ENCODE measurements at places on chromosomes 3 and 15. TPM values are rescaled to one million over a fixed set of nuclear protein-coding genes. Genes with fewer than 3 reads are reported as not detected.

SLC2A2 gene
- not detected for total RNA-seq

CIDEC gene
- total RNA-seq: not detected

LCMT2 gene
- 8.2 TPM for total RNA-seq

RGMA gene
- total RNA-seq: 154 TPM

IL20RB gene
- 1.9 TPM for total RNA-seq

ATRIP gene
- total RNA-seq: 8.4 TPM

CLDN1 gene
- total RNA-seq: 0.97 TPM

MED12L gene
- total RNA-seq: 5.9 TPM

ELL3 gene
- 1.3 TPM for total RNA-seq

TNNC1 gene
- 2.4 TPM for total RNA-seq

TP63 gene
- total RNA-seq: 1.5 TPM

- ATAC-seq: peak; percentile 67
Measured at GRCh38 chr3:136728918-136729317, 23.3 kb downstream of the STAG1 start.

DNA sequence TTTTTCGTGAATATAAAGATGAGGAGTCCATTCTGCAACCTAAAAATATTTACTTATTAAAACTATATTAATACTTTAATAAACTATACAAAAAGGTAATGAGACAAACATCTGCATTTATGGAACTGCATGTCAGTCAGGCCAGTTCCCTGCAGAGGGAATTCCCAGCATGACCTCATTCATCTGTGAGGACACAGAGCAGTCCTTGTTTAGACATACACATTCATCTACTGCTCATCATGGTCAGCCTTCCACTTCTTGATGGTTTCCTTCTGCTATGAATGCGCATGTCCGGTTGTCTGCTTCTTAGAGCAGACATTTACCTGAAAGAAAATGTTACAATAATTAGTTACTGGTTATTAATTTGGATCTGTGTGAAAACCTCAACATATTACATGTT is 3.3 kb upstream of the ACTR8 start:
- no peak for ATAC-seq

DNA sequence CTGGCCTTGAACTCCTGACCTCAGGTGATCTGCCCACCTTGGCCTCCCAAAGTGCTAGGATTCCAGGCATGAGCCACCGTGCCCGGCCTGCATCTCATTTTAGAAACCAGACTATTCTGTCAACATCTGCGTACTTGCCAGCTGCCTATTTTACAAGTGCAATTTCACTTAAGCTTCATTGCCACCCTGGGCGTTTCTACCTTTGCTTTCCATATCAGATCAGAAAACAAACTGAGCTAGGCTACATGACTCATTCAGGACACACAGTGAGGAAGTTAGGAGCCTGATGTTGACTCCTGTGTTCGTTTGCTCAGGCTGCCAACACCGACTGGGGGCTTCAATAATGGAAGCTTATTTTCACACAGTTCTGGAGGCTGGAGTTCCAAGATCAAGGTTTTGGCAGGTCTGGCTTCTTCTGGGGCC is 42.3 kb upstream of the KLHL25 start:
- no peak for ATAC-seq

DNA sequence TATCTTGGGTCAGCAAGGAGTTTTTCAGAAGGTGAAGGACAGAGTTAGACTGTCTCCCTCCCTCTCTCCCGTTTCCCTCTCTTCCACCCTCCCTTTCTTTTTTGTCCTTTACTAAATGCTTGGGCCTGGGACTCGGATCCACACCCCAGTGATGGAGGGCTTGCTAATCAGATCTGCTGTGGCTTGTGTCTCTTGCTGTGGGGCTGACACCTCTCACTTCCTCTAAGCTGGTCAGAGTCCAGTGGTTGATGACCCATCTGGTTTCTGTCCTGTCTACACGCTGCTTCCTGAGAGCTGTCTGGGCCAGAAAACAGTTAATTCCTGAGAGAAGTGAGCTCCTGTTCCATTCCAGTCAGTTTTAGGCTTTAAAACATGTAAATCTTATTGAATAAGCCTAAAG is 849 bp downstream of the TRAK1 start:
- ATAC-seq: no peak

DNA sequence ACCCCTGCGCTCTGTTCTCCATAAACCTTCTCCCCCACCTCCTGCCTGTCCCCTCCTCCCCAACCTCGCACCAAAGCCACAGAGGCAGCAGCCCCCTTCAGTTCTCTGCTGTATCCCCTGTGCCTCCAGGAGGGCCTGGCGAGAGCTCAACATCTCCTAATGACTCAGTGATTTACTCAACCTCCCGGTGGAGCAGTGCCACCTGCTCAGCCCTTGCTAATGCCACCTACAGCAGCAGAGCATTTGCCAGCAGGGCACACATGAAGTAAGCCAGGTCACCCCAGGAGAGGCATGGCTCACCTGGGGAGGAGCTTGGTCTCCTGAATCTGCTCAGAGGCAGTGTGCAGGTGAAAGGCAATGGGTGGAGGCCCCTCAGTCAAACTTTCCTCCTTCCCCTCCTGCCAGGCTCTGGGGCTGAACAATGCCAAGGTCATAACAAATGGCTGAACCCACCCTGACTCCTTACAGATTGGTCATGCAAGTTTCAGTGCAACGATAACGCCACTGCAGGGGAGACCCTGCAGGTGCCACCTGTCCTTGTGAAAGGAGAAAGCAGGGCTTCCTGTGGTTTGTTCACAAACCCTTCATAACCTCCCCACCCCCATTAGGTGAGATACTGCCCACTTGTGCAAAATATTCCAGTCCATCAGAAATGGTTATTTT is 19.8 kb downstream of the TRPM1 start:
- ATAC-seq: no peak

DNA sequence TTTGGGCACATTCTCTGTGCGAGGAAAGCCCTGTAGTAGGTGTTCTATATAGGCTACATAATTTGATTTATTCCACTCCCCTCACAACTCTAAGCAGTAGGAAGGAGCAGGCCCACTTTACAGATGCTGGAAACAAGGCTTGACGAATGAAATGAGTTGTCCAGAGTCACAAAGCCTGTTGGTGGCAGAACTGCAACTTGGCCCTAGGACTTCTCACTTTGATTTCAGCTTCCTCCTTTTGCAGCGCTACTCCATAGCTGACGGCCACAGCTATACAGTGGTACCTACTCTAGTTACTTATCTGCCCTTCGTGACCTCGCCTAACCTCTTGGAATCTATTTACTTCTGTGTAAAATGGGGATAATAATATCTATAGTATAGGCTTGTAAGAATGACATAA is 2.5 kb upstream of the IRAK2 start:
- no peak for ATAC-seq

DNA sequence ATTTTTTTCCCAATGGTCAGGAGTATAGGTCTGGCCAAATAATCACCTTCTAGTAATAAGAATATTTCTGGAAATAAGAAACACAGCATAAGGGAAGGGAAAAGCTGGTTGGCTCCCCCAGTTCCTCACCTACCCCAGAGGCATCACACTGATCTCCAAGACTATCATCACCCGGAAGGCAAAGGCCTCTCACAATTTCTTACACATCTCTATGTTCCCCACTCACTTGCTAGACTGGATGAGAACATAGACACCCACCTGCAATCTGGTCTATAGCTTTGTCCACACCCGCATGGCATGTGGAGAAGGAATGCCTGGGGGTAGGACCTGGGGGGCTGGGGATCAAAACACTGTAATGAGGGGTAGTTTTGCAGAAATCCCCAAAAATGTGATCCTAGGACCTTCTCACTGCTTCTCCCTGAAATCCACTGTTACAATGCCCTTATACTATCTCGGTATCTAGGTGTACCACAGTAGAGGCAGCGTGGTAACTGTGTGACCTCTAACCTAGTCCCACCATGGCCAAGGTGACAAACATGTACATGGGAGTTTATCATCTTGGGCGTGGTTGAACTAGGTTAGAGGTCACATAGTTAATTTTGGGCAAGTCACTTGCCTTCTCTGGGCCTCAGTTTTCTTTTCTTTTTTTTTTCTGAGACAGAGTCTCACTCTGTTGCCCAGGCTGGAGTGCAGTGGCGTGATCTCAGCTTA is 29.5 kb upstream of the NRROS start:
- peak; percentile 11 for ATAC-seq

DNA sequence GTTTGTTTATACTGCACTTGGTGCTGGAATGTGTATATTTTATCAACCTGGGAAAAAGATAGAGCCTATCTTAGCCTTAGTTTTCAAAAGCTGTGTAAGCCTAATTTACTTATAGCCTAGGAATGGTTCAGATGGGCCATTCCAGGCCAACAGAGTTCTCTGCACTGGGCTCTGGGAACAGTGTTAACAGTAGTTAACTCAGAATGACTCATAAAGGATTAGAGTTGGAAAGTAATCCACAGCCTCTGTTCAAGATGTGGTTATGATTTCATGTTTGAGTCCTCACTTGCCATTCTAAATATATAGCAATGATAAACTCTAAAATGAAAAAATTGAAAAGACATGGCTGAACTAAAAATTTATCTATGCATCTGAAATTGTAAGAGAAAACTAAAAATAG is 22.6 kb upstream of the PEX5L start:
- ATAC-seq: no peak

DNA sequence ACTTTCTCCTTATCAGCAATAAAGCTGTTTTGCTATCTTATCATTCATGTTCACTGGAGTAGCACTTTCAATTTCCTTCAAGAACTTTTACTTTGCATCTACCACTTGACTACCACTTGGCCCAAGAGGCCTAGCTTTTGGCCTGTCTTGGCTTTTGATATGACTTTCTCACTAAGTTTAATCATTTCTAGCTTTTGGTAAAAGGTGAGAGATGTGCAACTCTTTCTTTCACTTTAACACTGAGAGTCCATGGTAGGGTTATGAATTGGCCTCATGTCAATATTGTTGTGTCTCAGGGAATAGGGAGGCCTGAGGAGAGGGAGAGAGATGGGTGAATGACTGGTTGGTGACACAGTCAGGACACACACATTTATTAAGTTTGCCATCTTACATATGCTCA is 31.0 kb upstream of the FAM3D start:
- ATAC-seq: no peak

DNA sequence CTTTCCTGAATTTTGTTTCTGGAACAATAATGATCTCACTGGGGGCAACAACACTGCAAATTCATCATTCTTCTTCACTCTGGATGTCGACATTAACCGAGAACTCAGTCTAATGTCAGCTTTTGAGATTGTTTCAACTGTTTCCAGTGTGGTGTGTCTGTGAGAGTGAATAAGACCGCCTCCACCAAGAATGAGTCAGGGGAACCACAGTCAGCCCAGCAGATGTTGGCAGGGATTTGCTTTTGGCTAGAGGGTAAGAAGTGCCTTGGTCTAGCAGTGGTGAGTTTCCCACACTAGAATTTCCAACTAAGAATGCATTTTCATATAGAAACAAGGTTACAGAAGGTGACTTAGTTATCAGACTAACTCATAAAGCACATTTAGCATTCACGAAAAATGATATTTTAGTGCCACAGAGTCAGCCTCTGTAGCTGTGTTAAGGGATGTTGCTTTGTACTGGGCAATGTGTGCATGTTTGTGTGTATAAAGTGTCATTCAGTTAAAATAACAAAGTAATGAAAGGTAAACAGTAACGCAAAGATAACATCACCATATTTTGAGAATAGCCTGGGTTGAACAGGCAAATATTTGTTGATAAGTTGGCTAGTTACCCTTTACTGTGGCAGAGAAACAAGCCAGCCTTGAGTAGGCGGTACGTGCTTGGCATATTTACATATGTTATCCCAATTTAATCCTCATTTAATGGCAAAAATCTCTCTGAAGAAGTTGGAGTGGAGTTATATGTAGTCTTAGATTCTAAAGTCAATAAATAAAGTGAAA is 33.8 kb downstream of the DRD3 start:
- peak; percentile 40 for ATAC-seq

DNA sequence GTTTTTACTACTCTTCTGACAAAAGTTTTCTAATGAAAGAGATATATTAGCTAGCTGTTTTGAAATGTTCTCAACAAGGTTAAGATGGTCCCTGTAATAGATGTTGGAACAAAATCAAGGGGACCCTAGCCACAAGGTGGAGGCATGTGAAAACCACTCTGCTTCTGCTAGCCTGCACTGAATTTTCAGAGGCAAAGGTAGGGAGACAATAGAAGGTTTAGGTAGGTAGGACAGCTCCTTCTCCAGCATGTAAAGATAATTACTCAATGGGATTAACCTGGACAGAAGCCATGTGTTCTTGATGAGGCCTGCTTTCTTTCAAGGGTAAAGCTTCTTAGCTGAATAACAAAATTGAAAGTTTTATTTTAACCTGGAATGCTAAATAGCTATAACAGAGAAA is 333.5 kb downstream of the LSAMP start:
- no peak for ATAC-seq

DNA sequence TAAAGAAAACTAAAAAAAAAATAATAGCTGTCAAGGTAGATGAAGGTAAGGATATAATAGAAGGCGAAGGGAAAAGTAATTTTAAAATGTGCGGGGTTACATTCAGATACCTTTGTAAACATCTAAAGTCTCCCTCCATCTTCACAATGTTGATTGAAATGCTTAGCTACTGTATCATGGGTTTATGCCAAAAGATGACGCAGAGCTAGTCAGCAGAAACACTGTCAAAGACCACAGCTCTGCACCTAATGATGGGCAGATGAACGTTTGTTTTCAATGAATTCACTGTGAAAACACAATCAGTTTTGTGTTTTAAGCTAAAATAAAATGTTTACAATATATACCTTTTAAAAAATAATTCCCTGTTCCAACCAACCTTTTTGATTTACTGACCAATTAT is 61.2 kb downstream of the RFTN1 start:
- no peak for ATAC-seq

DNA sequence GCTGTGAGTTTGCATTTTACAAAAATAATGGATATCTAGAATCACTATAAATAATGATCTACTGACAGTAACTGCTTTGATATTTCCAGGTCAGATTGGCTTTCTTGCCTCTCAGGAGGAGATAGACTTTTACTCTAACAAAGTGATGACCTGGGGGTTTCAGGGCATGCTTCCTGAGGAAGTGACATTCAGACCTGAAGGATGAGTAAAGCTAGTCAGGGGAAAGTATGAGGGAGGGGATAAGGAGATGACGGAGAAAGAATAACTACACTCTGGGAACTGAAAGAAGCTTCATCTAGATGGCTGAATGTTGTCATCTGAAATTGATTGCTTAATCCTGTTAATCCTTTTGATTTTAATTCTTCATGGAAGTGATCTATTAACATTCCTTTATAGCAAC is 32.2 kb downstream of the ARMC8 start:
- ATAC-seq: no peak

GRCh38 chr3:132279030-132279429 is 38.2 kb upstream of the ACP3 start:
- no peak for ATAC-seq
